Left lobe of liver (tissue), 2 donors: ENCODE measurements at places on chromosomes 7 and 10. TPM values are rescaled to one million over a fixed set of nuclear protein-coding genes. Genes with fewer than 3 reads are reported as not detected.
A peak's percentile ranks its signal among the peaks of the same experiment; 100 is the strongest.

Gene TFEC
- total RNA-seq = 0.81 TPM

Gene CFAP46
- total RNA-seq = 0.08 TPM

Gene UPP1
- 8.1 TPM for total RNA-seq

Gene TAS2R4
- total RNA-seq = 0.40 TPM

Gene AGAP6
- 10.6 TPM for total RNA-seq

Gene UPK3BL2
- 8.5 TPM for total RNA-seq

GRCh38 chr10:77925410-77925794 is 1.2 kb downstream of the DLG5 start:
- no peak for DNase-seq

GRCh38 chr10:45235798-45236220 is 79.6 kb downstream of the OR13A1 start:
- no peak for DNase-seq

DNA sequence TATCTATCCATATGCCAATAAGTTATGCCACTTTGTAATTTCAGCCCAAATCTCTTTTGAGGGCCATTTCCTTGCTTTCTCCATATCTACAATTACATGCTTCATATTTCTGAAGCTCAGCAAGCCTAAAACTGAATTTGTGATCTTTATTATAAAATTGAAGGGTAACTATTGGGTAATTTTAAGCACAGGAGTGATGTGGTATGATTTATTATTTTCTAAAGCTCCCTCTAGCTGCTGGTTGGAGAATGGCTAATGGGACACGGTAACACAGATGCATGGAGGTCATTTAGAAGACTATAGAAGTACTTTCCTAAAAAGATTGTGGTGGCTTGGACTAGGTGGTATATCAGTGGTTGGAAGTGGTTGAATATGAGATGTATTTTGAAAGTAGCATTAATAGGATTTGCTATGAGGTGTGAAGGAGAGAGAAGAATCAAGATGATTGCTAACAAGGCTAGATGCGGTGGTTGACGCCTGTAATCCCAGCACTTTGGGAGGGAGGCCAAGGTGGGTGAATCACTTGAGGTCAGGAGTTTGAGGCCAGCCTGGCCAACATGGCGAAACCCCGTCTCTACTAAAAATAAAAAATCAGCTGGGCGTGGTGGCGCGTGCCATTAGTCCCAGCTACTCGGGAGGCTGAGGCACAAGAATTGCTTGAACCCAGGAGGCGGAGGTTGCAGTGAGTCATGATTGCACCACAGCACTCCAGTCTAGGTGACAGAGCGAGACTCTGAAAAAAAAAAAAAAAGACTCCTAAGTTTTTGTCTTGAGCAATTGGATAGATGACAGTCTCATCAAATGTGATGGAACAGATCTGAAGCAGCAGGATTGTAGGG is 13.9 kb downstream of the KLHDC10 start:
- no peak for DNase-seq

- DNase-seq = peak; percentile 55
Measured at GRCh38 chr7:4610768-4611467, 71.2 kb upstream of the FOXK1 start.

DNA sequence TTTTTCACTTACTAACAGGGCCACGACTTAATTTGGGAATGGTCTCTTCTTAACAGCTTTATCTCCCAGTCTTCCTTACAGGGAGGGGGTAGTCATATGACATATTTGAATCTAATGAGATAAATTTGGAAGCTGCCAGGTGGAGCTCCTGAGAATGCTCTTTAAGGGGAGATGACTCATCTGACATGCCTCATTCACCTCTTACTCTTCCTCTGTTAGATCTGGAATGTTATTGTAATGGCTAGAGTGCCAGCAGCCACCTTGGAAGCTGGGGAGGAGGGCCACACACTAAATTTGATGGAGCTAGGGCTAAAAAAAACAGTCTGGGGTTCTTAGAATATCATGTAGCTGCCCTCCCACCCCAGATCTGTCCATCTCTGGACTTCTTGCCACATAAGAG is 22.7 kb downstream of the HECW1 start:
- DNase-seq = no peak

DNA sequence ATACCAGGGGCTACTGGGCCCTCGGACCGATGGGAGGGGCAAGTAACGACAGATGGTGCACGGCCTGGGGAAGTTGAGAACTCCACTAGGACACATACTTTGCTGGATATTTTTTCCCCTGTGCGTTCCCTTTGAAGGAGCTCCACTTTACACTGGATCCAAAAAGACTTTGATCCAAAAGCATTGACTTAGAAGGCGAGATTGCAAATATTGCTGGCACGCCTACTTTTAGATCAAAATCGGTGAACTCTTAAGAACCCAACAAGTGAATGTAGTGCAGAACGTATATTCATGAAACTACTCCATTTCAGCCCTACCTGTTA is 436 bp upstream of the SLC25A13 start:
- DNase-seq = no peak

DNA sequence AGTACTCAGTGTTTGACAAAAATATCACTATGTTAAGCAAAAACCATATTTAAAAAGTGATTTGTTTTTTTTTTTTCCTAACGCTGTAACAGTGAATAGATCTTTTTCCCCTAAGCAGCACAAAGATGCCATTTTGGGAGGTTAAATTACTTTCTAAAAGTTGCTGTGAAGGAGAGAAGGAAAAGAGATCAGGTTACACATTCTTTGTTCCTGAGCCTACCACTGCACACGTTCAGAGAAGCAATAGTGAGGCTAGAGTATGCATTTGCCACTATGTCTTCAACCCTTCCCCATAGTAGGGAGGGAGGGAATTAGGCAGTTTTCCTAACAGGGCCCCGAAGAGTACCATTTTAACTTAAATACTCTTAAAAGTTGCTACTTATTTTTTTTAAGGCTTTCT is 38.9 kb downstream of the BMPR1A start:
- DNase-seq = no peak

- DNase-seq = no peak
Measured at GRCh38 chr7:20223356-20223755, 6.2 kb upstream of the MACC1 start.

DNA sequence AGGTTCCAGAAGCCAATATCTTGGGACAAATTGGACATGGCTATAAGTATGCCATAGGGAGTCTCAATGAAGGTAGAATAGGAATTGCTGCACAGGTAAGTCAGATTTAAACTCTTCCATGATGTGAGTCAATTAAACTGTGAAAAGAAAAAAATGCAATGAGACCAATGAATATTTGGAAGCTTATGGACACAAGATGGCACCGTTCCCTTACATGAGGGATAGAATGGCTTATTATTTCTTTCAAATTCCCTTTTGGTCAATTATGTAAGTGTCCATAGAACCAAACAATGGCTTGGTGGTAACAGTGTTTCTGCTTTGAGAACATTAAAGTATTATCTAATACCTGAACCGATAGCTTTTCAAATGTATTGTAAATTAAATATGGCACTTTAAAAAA is 35.6 kb downstream of the ACADSB start:
- DNase-seq = no peak

- DNase-seq = no peak
Measured at GRCh38 chr10:117137911-117138642, at the start of gene VAX1. Gene VAX1, minus strand, starts transcription at chr10:117138270. Its CDS starts 214 bp downstream, at chr10:117138056.

DNA sequence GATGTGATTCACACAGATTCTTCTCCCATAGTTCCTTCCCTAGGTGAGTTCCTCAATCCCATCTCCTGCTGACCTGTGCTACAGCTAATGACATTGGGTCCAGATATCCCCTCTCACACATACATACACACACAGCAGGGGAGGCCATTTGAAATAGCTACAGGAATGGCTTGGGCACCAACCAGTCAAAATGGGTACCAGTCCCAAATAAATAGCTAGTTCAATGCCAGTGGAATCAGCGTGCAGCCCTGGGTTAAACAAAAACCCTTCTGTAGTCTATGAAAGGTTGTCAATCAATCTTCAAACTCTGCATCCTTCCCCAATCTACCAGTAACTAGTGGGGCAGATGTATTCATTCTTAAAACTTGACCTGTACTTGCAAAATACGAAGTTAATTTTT is 9.3 kb downstream of the PNLIPRP2 start:
- DNase-seq = no peak

DNA sequence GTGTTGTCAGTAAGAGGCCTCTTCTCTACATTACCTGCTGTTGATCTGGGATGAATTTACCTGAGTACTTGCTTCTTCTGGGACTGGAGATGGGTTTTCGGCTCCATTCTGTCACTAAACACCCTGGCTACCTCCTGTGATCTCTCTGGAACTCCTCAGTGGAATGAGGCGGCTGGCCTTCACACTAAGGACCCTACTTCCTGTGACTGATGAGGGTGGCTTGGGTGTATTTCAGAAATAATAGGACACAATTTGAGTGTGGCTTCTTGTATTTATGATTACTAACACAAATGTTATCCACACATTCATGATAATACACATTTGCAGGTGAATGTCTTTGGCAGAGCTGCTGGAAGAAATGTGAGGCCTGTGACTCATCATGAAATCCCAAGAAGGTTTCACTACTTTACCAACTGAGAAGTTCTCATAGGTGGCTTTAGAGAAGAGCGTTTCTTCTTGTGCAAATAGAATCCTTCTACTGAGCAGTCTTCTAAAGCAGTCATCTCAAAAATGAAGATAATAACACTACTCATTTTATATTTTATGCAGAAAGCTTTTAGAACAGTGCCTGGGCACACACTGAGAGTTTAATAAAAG is 21.3 kb upstream of the EVX1 start:
- DNase-seq = peak; percentile 0

GRCh38 chr7:130732980-130733930 is 752 bp downstream of the KLF14 start:
- peak; percentile 48 for DNase-seq

DNA sequence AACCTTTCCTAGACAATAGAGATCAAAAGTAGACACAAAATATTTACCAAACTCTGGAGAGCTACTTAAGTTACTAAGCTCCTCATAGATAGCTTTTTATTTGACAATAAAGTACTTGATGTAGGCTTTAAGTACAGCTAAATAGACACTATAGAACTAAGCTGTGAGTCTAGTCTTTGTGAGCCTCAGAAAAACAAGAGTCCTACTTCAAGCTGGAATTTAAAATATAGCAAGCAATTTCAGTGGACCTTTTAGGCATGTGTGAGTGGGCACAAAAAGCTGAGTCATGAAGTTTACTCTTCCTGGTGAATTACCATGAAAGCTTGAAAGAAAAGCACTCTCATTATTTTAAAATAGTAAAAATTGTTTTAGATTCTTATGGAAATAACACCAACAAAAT is 76.1 kb downstream of the ADD3 start:
- no peak for DNase-seq

DNA sequence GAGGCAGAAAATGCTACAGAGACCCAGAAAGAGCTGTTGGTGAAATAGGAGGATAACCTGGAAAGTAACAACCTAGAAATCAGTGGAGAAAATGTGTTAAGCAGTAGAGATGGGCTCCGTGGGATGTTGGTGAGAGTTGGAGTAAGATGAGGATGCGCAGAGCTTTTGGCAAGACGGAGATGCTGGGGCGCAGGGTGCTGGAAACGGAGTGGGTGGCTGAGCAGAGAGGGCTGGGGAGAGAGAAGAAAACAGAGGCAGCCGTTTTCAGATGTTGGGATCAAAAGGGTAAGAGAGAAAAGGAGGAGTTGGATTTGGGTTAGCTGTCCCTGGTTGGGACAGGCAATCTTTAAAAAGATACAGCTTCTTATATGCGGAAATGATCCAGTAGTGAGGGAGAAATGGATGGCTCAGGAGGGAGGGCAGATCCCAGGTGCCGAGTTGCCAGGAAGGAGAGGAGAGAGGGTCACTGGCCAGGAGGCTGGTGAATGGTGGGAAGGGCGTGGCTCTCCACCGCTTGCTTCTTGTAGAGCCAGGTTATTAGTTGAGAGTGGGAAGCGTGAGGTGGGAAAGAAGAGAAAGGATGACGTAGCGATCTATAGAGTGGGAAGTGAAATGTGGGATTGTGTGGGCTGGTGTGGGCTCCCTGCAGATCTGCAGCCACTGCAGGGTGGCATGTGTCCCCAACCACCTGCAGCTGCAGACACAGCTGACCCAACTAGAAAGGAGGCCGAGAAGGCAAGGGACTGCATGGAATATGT is 182.2 kb upstream of the SVIL start:
- DNase-seq = no peak

- no peak for DNase-seq
Measured at GRCh38 chr7:87476179-87476557, 688 bp upstream of the ABCB4 start.

- no peak for DNase-seq
Measured at GRCh38 chr10:51046654-51047053, 27.6 kb upstream of the PRKG1 start.

- DNase-seq = peak; percentile 43
Measured at GRCh38 chr7:2821161-2821841, 22.8 kb downstream of the GNA12 start.
